Esophagus squamous epithelium (tissue), 5 donors: ENCODE measurements at places on chromosomes 11 and 22. TPM values are rescaled to one million over a fixed set of nuclear protein-coding genes. Genes with fewer than 3 reads are reported as not detected.
A peak's percentile ranks its signal among the peaks of the same experiment; 100 is the strongest.

Gene TSGA10IP
- total RNA-seq: not detected

Gene GDPD4
- total RNA-seq: not detected

Gene EHD1
- total RNA-seq: 32.8 TPM

Gene MMP11
- total RNA-seq: 0.34 TPM

Gene TRIM6
- total RNA-seq: 6.7 TPM

Gene FOLR2
- total RNA-seq: 1.7 TPM

Gene BATF2
- total RNA-seq: 0.76 TPM

Gene MIAT
- total RNA-seq: 2.3 TPM

Gene LRRN4CL
- total RNA-seq: 6.7 TPM

DNA sequence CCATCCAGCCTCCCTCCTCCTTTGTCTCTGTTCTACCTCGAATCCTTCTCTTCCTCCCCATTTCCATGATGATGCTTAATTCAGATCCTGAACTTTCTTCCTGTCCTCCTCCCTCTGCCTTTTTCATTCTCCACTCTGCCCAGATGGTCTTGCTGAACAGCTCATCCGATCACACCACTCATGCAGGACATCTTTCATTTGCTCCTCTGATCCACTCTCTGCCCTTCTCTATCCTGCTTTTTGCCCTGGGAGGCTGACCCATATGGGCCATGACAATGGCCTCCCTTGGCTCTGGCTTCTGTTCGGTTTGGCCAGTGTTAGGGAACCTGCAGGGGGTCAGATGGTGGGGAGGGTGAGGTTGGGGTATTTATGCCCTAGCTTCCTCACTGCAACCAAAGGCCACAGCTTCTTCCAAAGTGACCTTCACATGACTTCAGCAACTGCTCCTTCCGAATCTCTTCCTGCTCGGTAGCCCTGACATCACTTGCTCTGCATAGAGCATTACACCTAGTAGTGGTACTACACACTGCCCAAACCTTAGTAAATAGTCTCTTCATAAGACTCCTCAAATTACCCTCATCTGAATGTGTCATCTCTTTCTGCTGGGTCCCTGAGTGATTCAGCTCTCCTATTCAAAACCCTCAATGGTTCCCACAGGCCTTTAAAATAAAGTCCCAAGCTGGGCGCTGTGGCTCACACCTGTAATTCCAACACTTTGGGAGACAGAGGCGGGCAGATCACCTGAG, 32.7 kb upstream of the MICAL2 start:
- H3K36me3 ChIP-seq: no peaks in the 10 kb centered on the region
- peaks cover 30% of the 10 kb centered on the region for H3K4me1 ChIP-seq
- H3K27ac ChIP-seq: peak overlapping the region; percentile 85
- no peak overlapping the region for H3K4me3 ChIP-seq
- DNase-seq: no peak

DNA sequence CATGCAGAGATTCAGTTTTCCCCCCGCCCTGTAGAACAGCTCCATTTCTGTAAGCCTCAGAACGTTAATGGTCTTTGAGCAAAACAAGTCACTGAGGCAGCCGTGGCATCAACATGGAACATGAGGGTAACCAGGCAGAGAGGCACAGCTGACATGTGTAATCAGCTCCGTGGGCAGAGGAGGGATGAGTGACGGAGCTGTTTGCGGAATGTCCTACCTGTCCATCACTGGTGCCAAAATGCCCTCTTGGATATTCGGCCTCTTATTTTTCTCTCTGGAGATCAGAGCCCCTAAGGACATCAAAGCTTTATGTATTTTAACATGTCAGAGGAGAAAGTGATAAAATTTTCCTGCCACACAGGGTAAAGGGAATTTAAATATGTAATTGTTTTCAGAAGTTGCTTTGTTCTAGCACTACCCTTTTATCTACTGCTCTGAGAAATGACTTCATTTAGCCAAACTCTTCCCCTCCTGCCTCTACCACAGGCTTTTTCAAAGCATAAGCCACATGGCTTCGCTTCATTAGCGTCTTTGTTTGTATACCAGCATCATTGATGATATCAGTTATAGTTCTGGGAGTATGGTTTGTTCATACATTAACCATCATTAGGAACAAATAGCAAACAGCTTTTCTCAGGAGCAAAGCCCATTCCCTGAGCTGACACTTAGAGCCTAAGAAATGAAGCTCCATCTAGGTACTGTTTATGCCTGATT, 32.9 kb downstream of the C11orf71 start:
- H3K27ac ChIP-seq: no peak overlapping the region
- H3K36me3 ChIP-seq: no peaks in the 10 kb centered on the region
- no peak overlapping the region for H3K4me3 ChIP-seq
- no peak for DNase-seq
- peaks cover 16% of the 10 kb centered on the region for H3K4me1 ChIP-seq

DNA sequence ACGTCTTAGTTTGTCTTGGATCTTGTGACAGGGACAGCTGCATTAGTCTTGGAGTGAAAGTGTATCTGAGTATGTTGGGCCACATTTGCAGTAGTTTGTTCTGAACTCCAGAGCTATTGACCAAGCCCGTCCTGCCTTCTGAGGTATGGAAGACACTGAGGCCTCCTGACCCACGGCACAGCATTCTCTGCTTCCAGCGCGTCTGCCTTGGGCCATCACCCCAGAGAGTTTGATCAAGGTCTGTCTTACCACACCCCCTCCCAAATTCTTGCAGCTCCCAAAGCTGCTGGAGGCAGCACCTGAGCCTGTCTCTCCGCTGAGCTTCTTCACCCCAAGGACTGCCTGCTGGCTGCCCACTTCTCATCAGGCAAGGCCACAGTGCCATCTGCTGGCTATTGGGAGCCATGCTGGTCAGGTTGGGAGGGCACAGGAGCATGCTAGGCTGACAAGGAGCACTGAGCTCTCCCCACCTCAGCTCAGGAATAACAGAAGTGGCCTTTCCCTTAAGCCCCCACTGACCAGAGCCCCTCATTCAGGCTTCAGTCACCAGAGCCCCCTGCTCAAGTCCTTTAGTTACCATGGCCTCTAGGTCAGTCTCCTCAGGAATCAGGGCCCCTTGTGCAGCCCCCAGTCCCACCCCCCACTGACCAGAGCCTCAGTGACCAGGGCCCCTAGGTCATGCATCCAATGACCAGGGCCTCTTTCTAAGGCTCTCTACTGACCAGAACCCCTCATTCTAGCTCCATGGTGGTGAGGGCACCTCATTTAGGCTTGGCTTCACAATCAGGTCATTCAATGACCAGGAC, 27.2 kb upstream of the SMPD1 start:
- peak; percentile 6 for DNase-seq
- no peaks in the 10 kb centered on the region for H3K36me3 ChIP-seq
- H3K27me3 ChIP-seq: no peaks in the 10 kb centered on the region
- H3K27ac ChIP-seq: peak overlapping the region; percentile 30
- no peaks in the 10 kb centered on the region for H3K4me1 ChIP-seq
- no peak overlapping the region for H3K4me3 ChIP-seq

GRCh38 chr11:65553301-65554001, 4.7 kb downstream of the LTBP3 start:
- no peak overlapping the region for H3K4me3 ChIP-seq
- H3K36me3 ChIP-seq: no peaks in the 10 kb centered on the region
- H3K27ac ChIP-seq: no peak overlapping the region
- H3K4me1 ChIP-seq: peaks cover 76% of the 10 kb centered on the region
- no peaks in the 10 kb centered on the region for H3K27me3 ChIP-seq

GRCh38 chr11:59776210-59777066, 21.3 kb downstream of the STX3 start:
- no peak for DNase-seq
- H3K4me3 ChIP-seq: no peak overlapping the region
- peak overlapping the region; percentile 25 for H3K27ac ChIP-seq
- no peaks in the 10 kb centered on the region for H3K27me3 ChIP-seq
- no peaks in the 10 kb centered on the region for H3K4me1 ChIP-seq

DNA sequence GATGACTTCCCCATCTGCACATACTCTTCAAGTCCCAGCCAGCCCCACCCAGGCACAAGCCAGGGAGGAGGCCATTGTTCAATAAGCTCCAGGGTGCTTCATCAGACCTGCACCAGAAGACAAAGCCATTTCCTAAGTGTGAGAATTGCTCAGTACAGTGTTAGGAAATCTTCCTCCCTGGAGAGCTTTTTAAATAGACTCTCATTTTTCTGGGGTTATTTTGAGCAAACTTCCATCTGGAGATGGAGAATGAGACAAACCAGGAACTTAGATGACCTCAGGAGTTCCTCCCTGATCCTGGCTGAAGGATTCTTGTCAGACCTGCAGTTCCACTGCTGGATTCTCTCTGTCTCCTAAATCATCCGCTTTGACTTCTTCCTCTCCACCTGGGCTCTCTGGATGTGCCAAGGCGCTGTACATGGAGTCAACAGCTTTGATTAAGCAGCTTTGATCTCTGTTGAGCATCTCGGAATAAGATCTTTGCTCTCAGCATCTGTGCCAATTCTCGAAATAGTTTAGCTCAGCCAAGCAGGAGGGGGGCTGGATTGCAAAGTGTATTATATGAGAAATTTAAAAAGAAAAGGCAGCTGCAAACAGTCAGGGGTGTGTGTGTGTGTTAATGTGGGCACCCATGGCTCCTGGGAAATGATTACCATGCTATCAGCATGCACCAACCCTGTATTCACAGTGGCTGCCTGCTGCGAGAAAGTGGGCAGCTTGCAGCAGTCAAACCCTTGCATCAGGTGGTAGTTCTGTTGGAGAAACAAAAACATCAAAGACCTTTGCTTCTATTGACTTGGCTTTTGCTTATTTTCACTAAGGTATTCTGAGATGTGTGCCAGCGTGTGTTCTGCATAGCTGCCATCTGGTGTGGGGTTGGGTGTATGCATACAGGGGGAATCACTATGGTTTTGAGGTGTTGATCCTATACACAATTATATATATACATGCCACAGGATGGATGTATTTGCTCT, 70.2 kb upstream of the NAV2 start:
- H3K27ac ChIP-seq: peak overlapping the region; percentile 36
- H3K4me1 ChIP-seq: peaks cover 20% of the 10 kb centered on the region
- no peaks in the 10 kb centered on the region for H3K36me3 ChIP-seq
- H3K27me3 ChIP-seq: no peaks in the 10 kb centered on the region
- H3K4me3 ChIP-seq: no peak overlapping the region

DNA sequence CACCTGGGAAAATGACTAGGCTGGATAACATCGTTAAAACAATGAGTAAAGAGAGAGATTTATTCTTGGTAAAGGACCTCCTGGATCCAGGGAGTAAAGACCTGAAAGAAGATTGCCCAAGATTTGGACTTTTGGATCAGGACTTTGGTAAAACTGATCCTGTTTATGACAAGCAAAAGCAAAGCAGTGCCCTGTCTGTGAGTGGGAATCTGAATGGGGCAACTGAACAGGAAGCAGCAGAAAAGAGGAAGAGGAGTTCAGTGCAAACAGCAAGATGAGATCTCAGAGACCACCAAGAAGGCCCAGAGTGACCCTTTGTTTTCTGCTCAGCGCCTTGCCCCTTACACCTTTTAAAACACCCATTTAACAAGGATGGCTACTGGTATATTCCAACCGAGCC, 122.0 kb downstream of the VPREB1 start:
- H3K27me3 ChIP-seq: no peaks in the 10 kb centered on the region
- H3K27ac ChIP-seq: no peak overlapping the region
- no peak for DNase-seq
- H3K4me3 ChIP-seq: no peak overlapping the region

GRCh38 chr11:11706028-11706427, 84.2 kb upstream of the GALNT18 start:
- no peak for DNase-seq
- no peak overlapping the region for H3K27ac ChIP-seq
- no peak overlapping the region for H3K4me3 ChIP-seq
- no peaks in the 10 kb centered on the region for H3K27me3 ChIP-seq
- no peaks in the 10 kb centered on the region for H3K4me1 ChIP-seq

DNA sequence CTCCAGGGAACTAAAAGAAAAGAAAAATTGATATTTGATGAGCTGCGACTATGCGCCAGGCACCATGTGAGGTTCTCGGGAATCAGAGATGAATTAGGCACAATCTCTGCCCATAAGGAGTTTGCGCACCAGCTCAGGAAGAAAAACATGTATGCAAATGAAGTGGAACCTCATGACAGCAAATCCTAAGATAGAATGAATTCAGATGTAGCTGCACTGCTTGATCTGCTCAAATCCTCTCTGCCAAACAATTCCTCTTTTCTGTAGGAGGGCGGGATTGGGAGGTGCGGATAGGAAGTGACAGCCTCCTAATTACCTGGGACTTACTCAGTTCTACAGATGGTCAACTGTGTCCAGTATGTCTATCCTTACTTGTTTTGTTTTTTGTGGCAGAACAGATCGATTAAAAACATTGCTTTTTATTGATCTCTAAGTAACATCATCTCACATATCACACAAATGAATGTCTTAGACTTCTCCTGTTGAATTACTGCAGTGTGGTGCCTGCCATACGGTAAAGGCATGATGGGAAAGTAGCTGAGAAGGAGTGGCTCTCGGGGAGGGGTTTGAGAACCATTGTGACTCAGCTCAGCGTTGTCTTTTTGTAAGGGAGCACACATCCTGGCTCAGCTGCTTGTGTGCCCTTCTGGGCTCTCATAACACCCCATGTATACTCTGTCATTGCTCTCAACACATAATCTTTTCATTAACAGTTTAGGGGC, 13.9 kb downstream of the CRTAM start:
- no peaks in the 10 kb centered on the region for H3K4me1 ChIP-seq
- H3K27ac ChIP-seq: peak overlapping the region; percentile 54
- no peak overlapping the region for H3K4me3 ChIP-seq
- H3K27me3 ChIP-seq: no peaks in the 10 kb centered on the region
- no peaks in the 10 kb centered on the region for H3K36me3 ChIP-seq

- H3K36me3 ChIP-seq: no peaks in the 10 kb centered on the region
- no peaks in the 10 kb centered on the region for H3K4me1 ChIP-seq
- H3K4me3 ChIP-seq: no peak overlapping the region
- H3K27me3 ChIP-seq: no peaks in the 10 kb centered on the region
Observed at GRCh38 chr11:123202155-123203151, 7.4 kb upstream of the CLMP start.

- no peak overlapping the region for H3K27ac ChIP-seq
- H3K4me1 ChIP-seq: peaks cover 5% of the 10 kb centered on the region
- no peaks in the 10 kb centered on the region for H3K27me3 ChIP-seq
- H3K4me3 ChIP-seq: no peak overlapping the region
Observed at GRCh38 chr11:19597206-19597605, 115.4 kb upstream of the NAV2 start.

DNA sequence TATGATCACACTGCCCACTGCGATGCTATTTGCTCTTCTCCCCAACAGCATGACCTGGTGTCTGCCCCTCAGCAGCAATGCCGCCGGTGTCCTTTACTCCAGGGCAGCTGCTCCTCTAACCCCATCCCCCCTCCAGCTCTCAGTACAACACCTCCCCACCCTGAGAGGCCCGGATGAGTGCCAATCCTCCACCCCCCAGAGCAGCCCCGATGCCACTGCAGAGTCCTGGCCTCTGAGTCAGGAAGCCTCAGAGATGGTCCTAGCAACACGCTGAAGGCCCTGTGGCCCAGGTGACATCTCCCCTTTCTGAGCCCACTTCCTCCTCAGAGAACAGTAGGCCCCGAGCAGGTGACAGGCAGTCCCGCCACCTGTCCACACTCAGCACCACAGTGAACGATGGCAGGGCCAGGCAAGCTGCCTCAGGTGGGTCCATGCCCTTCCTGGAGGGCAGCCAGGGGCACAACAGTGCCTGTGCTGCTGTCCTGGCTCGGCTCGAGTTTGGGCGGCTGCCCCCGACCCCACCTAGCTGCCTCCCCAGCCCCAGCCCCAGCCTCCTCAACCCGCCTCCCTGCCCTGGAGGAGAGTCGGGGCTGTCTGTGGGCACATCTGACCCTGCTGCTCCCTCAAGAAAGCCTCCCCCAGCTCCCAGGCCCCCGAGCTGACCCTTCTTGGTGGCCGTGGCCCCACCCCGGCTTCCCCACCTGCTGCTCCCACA, 3.9 kb upstream of the NDUFS8 start:
- H3K27me3 ChIP-seq: no peaks in the 10 kb centered on the region
- no peak for DNase-seq
- H3K36me3 ChIP-seq: no peaks in the 10 kb centered on the region
- H3K4me1 ChIP-seq: peaks cover 14% of the 10 kb centered on the region
